Head of caudate nucleus (tissue), 42 donors: ENCODE measurements at places on chromosomes 12 and 14.

GRCh38 chr12:2683283-2684025 is 111.3 kb upstream of the FKBP4 start:
- DNase-seq, result no peak

DNA sequence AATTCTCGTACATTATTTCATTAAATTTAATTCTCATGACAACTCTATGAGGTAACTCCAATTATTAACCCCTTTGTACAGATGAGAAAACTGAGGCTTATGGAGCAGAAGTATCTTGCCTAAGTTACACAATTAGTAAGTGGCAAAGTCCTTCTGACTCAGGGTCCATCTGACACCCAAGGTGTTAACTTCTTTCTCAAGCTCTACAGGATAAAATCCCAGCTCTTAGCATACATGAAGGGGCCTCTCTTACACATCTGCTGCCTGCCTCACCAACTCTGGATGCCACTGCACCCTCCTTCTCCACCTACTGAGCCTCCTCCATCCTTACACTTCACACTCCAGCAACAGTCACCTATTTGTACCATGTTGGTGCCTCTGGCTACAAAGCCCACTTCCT is 4.3 kb upstream of the KRT72 start:
- no peak for DNase-seq

DNA sequence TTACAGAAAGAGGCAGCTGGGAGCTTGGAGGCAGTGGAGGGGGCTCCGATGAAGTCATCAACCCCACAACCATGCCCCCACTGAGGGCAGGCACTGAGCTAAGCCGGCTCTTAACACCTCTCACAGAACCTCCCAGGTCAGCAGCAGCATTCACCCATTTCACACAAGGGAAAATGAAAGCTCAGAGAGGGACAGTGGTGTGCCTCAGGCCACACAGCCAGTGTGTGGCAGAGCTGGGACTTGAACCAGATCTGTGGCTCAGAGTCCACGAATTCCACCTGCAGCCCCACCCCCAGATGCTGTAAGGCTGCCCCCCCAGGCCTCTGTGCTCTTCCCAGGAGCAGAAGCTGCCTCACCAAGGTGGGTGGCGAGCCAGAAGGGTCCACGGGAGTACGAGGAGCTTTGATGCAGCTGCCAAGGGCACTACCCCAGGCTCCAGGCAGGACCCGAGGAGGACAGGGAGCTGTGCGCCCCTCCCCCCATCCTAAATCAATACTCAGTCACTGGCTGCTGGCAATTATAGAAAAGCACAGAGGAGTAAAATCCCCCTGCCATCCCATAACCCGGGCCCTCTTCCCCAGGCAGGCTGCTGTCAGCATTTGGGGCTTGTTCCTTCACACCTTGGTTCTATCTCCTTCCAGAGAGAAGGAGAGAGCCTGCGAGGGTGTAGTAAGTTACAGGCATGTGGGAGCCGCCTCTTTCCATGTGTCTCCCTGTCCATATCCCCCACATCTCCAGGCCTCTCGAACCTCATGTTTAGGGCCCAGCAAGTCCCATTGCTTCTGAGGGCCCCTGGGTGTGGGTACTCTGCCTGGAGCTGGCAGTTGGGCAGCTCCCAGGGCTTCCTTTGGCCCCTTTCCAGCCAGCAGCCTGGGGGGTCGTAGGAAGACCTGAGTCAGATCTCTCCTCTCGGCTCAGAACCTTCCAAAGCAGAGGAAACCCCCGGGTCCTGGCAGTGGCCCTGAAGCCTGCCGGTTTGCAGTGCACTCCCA is 47.6 kb downstream of the FAM222A start:
- no peak for DNase-seq

DNA sequence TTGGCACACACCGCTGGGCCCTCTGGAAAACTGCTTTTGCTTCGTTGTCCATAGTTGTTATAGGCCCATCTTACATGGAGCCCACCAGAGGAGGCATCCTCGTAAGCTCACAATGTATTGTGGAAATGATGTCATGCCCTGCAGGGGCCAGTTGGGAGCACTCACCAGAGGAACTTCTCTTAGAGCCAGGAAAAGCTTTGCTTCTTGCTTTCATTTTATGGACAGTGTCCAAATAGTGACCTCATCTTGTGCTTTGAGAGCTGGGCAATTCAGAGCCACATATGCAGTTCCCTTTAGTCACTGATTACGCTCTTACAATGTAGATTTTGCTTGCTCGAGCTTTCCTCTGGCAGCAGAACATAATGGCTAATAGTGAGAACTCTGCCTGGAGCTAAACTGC is 275.6 kb downstream of the AACS start:
- no peak for DNase-seq

GRCh38 chr12:51662728-51663154 is 71.7 kb downstream of the SCN8A start:
- DNase-seq, result no peak

- DNase-seq, result no peak
Measured at GRCh38 chr12:29103539-29103974, 45.5 kb upstream of the FAR2 start.

- DNase-seq, result no peak
Measured at GRCh38 chr14:105084741-105085571, 19.7 kb upstream of the GPR132 start.

GRCh38 chr12:116726694-116727093 is 11.2 kb downstream of the SPRING1 start:
- no peak for DNase-seq

DNA sequence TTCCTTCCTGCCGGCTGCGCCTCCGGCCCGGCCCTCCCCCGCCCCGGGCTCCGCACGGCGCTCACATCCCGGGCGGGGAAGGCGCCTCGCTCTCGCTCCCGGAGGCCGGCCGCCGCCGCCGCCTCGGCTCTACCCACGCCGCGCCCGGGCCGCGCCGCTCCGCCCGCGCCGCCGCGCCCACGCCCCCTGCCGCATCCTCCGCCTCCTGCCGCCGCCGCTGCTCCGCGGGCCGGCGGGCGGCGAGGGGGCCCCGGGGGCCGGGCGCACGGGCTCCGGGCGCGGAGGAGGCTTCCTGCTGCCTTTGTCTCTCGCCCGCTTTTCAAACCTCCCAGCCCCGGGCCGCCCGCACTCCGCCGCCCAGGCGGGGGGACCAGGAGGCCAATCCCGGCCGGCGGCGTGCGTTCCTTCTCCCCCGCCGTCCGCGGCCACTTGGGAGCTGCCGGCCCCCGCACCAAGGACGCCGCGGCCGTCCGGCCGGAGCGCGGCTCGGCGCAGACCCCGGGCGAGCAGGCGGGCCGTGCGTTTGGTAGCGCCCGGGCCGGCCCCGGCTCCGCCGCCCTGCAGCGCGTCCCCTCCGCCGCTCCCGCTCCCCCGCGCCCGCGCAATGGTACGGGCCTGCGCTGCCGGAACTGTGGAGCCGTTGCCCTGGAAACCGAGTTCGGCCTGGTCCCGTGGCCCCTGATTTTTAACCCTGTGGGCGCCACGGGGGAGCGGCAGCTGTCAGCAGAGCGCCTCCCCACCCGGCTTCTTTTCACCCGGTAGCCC is at the start of gene FBXL14:
FBXL14 (minus strand) TSS at position 321 of the 765 bp plus-strand sequence. CDS start 515 bp downstream, outside the sequence.
- peak; percentile 96 for DNase-seq

DNA sequence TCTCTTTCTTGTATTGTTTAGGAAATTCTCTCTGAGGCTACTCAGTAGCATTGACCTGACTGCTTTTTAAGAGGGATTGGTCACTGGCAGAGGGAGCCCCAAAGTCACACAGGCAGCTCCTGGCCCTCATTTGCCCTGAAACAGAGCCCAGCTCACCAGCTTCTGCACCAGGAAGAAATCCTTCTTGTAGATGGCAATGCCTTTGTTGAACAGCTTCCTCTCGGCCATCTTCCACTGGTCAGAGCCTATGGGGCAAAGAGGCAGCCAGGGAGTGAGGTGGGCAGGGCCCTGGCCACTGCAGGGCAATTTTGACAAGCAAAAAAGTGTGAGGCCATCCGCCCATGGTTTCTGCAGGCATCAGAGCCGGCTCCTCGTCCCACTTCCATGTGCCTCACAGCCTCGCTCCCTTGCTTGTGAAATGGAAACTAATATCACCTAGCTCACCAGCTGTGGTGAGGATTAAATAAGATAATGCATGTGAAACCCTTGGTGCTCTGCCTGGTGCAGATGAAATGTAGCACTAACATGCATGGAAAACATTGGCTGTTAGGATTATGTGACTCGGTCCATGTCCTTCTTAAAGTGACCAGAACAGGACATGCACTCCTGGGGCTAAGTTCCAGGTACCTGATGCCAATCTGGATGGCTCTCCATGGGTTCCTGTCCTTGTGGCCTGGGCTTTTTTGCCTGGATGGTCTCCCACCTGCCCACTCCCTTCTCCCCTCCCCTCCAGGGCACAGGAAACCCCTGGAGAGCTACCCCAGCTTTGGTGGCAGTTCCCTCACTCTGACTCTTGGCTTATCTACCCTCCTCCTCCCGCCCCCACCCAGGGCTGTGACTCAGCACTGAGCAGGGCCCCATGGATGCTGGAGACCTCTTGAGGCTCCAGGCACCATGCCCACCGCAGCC is 11.2 kb upstream of the PNMA1 start:
- DNase-seq, result no peak

- DNase-seq, result no peak
Measured at GRCh38 chr12:22533155-22533554, 11.2 kb downstream of the C2CD5 start.

DNA sequence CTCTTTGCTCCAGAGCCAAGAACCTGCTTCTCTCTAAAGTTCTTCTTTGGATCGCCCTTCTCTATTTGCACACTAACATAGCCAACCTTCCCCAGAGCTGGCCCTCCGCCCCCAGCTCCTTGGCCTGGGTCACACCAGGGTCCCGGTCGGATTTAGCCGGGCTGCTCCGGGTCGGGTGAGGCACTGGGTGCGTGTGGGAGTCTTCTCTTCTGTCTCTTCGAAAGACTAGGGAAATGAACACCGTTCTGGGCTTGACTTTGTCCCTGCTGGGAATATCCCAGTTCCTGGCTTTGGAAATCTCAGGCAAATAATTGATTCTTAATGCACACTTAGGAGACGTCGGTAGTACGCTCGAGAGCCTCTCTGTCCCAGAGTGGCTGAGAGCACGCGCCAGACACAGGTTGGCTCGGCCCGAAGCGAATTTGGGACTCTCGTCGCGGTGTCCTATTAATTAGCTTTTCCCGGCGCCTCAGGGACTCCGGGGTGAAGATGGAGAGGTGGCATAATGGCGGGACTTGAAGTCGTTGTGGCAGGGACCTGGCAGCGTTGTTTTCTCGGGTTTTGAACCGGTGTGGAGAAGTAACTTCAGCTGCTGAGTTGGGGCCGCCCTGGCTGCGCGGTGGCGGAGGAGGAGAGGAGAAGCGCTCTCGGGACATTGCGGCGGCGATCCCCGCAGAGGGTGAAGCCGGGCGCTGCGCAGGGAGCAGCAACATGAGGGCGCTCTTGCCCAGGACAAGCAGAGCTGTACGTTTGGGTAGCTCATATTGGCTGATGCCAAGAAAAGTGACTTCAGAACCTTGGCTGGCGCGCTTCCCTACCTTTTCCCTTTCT is 7.5 kb downstream of the FOXG1 start:
- peak; percentile 77 for DNase-seq

DNA sequence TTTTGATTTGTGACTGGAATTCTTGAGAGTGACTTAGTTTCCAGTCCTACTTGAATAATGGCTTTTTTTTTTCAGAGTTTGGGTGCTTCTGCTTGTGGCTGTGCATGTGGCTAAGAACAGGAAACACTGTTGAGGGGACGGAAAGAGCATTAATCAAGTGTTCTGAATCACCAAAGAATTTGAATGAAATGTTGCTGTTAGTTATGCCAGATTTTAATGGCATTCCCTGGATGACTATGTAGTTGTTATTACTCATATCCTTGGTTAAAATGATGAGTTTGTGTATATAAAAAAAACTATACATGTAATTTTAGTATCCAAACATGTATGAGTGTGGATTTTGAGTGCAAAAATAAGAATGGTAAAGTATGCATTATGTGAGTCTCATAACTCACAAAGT is 347.9 kb downstream of the BCAT1 start:
- DNase-seq, result no peak
